ENCODE measurements at places on chromosomes 3 and 15. TPM values are rescaled to one million over a fixed set of nuclear protein-coding genes. Genes with fewer than 3 reads are reported as not detected.

DNA sequence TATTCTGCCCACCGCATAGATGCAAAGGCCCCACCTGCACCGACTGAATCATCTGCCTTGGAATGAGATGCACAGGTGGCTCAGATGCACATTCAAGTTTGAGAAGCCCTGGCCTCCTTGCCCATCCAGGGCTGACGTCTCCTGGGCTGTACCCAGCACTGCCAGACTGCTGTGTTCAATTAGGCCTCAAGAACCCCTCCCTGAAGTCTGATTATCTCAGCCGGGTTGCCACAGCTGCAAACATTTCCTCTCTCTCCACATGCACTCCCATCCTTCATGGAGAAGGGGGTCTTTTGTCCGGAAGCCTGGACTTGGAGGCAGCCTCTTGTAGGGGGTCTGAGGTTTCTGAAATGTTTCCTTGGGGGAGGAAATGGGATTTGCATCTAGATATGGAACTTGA, 459.4 kb upstream of the PROK2 start:
- no peak overlapping the region for H3K27ac ChIP-seq
- H3K4me3 ChIP-seq = no peak overlapping the region
- no peaks in the 10 kb centered on the region for H3K36me3 ChIP-seq
- no peaks in the 10 kb centered on the region for H3K27me3 ChIP-seq

DNA sequence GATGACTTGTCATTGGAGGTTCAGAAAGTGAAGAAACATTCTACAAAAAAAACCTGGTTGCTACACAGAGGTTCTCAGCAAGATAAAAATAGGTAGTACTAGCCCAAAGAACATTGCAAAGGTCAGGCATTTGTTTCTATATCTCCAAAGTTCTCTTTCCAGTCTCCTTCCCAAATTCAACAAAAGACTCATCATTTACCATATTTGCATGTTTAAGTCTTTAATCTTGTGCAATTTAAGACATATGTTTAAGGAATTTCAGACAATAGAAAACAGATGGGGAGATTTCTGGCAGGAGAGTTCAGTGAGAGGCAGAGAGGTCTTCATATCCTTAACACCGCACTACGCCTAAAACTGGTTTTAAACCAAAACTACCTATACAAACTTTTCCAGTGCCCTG, 173.8 kb upstream of the THBS1 start:
- H3K27ac ChIP-seq = no peak overlapping the region
- H3K27me3 ChIP-seq = no peaks in the 10 kb centered on the region
- DNase-seq = no peak
- H3K4me3 ChIP-seq = no peak overlapping the region

GRCh38 chr15:52111517-52112202, 915 bp downstream of the BCL2L10 start:
- peaks cover 5% of the 10 kb centered on the region for H3K4me1 ChIP-seq
- H3K27ac ChIP-seq = no peak overlapping the region
- no peaks in the 10 kb centered on the region for H3K27me3 ChIP-seq
- H3K4me3 ChIP-seq = peak overlapping the region; percentile 41
- no peaks in the 10 kb centered on the region for H3K36me3 ChIP-seq
- no peak for DNase-seq

DNA sequence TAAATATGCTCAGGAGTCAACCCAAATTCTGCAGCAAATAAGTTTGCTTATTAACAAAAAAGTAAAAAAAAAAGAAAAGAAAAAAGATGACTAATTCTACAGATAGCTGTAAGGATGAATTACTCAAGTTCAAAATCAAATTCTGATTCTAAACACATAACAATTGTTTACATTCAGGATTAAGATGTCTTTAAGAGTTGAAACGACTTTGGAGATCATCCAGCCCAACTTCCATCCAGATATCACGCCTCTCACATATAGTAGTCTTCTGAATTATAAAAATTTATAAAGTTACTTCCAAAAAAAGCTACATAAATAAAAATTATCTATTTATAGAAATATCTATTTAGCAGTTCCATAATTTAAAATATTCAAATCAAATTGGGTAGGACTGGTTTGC, 39.8 kb downstream of the GYG1 start:
- no peak overlapping the region for H3K4me3 ChIP-seq
- no peaks in the 10 kb centered on the region for H3K27me3 ChIP-seq
- no peaks in the 10 kb centered on the region for H3K36me3 ChIP-seq
- H3K27ac ChIP-seq = no peak overlapping the region
- no peak for DNase-seq

- H3K4me3 ChIP-seq = no peak overlapping the region
- no peak for DNase-seq
- no peaks in the 10 kb centered on the region for H3K27me3 ChIP-seq
- H3K4me1 ChIP-seq = no peaks in the 10 kb centered on the region
- no peak overlapping the region for H3K27ac ChIP-seq
- no peaks in the 10 kb centered on the region for H3K36me3 ChIP-seq
These were observed 760.4 kb downstream of the ZPLD1 start for GRCh38 chr3:103195216-103195615.

- no peak overlapping the region for H3K27ac ChIP-seq
- H3K4me3 ChIP-seq = no peak overlapping the region
- H3K27me3 ChIP-seq = no peaks in the 10 kb centered on the region
- no peaks in the 10 kb centered on the region for H3K4me1 ChIP-seq
- no peaks in the 10 kb centered on the region for H3K36me3 ChIP-seq
These were observed 40.9 kb downstream of the ACAP2 start for GRCh38 chr3:195401943-195402342.

DNA sequence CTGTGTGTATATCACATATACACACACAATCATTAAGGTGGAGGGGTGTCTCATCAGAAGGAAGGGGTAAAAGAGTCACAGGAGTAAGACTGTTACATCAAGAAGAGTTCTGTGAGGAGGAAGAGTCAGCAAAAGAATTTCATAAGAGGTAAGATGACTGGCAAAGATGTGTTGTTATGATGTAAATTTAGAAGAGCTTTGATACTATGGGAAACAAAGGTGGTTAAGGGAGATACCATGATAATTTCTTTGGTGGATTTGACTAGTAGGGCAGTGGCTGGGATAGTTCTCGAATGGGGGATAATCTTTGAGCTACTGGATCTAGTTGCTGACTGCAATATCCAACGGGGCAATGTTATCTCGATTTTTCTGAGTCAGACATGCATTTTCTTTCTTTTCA, 61.6 kb downstream of the STAG1 start:
- no peak overlapping the region for H3K27ac ChIP-seq
- no peaks in the 10 kb centered on the region for H3K36me3 ChIP-seq

DNA sequence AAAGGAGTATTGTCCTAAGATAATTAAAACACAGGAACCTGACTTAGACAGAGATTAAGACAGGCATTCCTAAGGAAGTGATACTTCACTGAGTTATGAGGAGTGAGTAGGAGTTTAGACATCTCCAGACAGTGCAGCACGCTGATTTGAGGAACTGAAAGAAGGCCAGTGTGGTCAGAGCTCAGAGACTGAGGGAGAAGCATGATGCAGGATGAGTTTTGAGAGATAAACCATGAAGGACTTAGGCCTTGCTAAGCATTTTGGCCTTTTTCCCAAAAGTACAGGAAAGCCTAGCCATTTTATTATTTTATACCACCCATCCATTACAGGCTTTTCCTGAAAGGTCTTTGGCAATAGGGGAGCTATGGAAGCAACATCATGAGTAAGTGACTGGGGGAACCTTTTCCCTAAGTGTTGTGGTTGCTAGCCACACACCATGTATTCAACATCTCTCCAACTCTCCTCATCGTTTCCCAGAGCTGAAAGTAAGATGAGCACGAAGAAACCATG, 375.6 kb upstream of the TPRG1 start:
- H3K36me3 ChIP-seq = no peaks in the 10 kb centered on the region
- no peaks in the 10 kb centered on the region for H3K4me1 ChIP-seq
- no peak for DNase-seq
- H3K4me3 ChIP-seq = no peak overlapping the region
- no peaks in the 10 kb centered on the region for H3K27me3 ChIP-seq
- no peak overlapping the region for H3K27ac ChIP-seq

- DNase-seq = no peak
- no peak overlapping the region for H3K4me3 ChIP-seq
- no peaks in the 10 kb centered on the region for H3K27me3 ChIP-seq
- H3K36me3 ChIP-seq = no peaks in the 10 kb centered on the region
These were observed 10.8 kb upstream of the SLC6A20 start for GRCh38 chr3:45807133-45807532.

DNA sequence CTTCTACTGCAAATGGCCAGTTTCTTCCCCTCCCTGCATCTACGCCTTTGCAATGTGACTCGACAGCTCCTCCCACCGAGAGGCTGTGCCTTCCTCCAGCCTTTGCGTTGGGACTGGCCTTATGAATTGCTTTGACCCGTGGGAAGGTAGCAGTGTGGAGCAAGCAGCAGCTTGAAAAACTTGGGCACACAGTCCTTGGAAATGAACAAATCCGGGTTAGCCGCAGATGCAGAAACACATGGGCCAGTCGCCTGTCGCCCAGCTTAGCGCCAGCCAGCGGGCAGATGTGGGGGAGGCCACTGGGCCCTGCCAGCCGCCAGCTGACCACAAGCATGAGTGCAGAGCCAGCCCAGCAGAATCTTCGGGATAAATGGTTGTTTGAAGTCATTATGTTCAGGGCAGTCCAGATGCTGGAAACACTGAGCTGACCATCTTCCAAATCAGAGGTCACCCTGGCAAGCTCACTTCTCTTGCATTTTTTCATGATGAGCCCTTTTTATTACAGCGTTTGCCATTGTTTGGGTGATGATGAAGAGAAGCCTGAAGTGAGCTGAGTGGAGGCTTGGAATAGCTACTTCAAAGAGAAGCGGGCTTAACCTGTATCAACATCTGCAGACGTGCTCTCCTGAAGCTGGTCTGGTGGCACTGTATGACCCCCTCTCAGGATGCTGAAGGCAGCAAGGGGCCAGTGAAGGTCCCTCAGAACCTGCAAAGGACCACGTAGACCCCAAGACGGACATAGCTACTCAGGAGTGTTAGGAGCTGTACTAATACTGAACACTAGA, 9.8 kb downstream of the SELENOS start:
- no peak overlapping the region for H3K4me3 ChIP-seq
- peak overlapping the region; percentile 13 for H3K27ac ChIP-seq
- no peaks in the 10 kb centered on the region for H3K4me1 ChIP-seq
- DNase-seq = peak; percentile 49
- H3K36me3 ChIP-seq = peaks cover 4% of the 10 kb centered on the region

DNA sequence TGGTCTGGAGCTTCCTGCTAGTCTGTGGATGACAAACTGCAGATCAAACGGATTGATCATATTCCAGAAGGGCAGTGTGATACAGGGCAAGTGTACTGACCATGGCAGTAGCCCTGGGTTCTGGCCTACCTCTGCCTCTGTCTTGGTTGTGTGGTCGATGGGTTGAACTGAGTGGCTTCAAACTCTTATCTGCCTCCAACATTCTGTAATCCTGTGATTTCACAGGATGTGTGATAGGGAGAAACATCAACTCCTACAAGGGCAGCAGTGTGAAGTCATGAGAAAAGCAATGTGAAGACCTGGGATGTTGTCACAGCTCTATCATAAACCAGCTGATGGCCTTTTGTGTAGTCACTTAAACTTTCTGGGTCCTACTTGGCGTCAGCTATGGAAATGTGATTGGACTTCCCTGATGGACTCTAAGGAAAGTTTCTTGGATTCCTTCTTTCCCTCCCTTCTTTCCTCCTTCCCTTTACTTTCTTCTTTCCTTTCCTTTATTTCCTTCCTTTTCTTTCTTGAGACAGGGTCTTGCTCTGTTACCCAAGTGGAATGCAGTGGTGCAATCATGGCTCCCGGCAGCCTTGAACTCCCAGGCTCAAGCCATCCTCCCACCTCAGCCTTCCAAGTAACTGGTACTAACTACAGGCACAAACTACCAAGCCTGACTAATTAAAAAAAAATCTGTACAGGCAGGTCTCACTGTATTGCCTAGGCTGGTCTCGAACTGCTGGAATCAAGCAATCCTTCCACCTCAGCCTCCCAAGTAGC, 114.8 kb downstream of the BBX start:
- no peak overlapping the region for H3K4me3 ChIP-seq
- DNase-seq = no peak
- no peaks in the 10 kb centered on the region for H3K36me3 ChIP-seq
- no peak overlapping the region for H3K27ac ChIP-seq
- no peaks in the 10 kb centered on the region for H3K27me3 ChIP-seq

- H3K27me3 ChIP-seq = no peaks in the 10 kb centered on the region
- H3K4me3 ChIP-seq = no peak overlapping the region
These were observed 49.7 kb downstream of the SEMA5B start for GRCh38 chr3:122977746-122978466.

DNA sequence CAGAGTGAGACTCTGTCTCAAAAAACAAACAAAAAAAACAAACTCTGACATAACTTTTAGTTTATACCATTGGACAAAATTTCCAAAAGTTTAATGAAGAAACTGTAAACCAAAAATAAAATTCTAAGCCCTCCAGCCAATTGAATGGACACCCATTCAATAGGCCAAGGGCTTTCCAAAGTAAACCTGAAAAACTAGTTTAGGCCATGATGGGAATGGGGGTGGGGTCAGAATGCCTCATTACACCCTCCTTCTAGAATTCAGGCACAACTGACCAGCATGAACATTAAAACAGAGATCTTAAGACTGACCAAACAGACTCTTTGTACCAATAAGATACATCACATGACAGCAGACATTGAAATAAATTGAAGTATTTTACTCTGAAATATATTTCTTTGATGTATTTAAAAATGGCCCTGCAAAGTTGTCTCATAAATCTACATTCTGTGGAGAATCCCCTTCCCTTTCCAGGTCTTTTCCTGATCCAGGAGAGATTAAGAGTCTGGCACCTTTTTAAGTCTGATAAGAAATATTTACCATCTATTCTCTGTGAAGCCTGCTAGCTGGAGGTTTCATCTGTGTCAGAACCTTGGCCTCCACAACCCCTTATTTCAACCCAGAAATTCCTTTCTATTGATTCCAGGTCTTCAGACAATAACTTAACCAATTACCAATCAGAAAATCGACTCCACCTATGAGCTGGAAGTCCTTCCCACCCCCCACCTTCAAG, 15.7 kb downstream of the THOC7 start:
- H3K4me3 ChIP-seq = no peak overlapping the region
- H3K36me3 ChIP-seq = no peaks in the 10 kb centered on the region
- H3K27ac ChIP-seq = no peak overlapping the region
- no peaks in the 10 kb centered on the region for H3K27me3 ChIP-seq

DNA sequence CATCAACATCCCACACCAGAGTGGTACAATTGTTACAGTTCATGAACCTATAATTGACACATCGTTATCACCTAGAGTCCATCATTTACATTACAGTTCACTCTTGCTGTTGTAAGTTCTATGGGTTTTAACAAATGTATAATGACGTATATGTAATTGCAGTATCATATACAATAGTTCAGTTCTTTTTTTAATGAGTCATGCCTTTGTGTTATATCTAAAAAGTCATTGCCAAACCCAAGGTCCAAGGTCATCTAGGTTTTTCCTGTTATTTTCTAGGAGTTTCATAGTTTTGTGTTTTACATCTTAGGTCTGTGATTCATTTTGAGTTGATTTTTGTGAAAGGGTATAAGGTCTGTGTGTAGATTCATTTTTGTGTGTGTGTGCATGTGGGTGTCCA, 160.9 kb upstream of the GALNT15 start:
- no peaks in the 10 kb centered on the region for H3K4me1 ChIP-seq
- H3K4me3 ChIP-seq = no peak overlapping the region
- no peak overlapping the region for H3K27ac ChIP-seq
- no peak for DNase-seq
- no peaks in the 10 kb centered on the region for H3K36me3 ChIP-seq

The CEP19 gene
- total RNA-seq = 0.56 TPM

The DNAH1 gene
- total RNA-seq = 9.1 TPM

The ENTPD3 gene
- 2.3 TPM for total RNA-seq

The ATXN7 gene
- total RNA-seq = 31.6 TPM

All from colonic mucosa (tissue), 4 donors.